NCI-H1436 (cell line): ENCODE measurements at places on chromosomes 1 and 21.

DNA sequence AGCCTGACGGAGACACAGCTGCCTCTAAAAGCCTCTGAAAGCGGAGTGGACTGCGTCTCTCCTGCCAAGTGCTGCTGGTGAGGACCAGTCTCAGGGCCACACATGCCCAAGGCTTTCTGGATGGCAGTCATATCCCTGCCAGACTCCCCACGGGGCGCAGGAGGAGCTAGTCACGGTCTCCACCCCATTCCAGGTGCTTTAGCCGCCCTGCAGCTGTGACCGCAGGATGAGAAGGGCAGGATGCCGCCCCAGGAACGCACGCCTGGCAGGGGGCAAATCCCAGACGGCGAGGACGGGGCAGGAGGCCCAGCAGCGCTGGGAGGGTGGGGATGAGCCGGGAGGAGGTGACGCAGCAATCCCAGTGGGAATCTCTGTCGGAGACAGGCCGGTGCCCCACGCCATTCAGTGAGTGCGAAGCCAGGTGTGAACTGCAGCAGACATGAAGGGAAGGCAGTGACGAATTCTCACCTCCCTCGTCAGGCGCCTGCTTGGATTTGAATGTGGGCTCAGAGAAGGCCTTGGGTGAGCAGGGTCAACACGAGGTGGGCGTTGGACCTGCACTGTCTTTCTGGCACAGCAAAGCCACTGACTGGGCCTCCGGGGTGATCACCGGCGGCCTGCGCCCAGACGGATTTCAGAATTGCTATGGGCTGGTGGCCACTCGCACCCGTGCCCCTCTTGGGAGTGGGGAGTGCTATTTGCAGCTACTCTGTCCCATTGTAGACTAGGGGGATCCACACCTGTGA is 38.5 kb upstream of the SLC19A1 start:
- DNase-seq = no peak

- no peak for DNase-seq
These were observed 595.1 kb upstream of the ZP4 start for GRCh38 chr1:238485912-238486209.

DNA sequence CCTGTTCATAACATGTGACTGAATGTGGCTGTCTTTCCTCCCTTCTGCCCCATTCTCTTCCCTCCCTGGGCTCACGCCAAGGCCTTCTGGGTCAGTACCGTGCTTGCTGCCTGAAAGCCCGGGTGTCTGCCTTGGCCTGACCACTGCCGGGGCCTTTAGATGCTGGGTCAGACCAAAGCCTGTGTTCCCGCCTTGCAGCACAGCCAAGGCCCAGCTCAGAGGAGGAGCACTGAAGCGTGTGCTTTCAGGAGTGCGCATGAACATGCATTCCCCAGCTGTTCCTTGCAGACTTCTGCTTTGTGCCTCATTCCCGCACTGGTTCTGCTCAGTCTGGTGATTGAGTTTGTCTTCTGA is 27.0 kb upstream of the SARS1 start:
- DNase-seq = no peak

GRCh38 chr1:28045777-28046176 is 42.6 kb downstream of the EYA3 start:
- DNase-seq = no peak

DNA sequence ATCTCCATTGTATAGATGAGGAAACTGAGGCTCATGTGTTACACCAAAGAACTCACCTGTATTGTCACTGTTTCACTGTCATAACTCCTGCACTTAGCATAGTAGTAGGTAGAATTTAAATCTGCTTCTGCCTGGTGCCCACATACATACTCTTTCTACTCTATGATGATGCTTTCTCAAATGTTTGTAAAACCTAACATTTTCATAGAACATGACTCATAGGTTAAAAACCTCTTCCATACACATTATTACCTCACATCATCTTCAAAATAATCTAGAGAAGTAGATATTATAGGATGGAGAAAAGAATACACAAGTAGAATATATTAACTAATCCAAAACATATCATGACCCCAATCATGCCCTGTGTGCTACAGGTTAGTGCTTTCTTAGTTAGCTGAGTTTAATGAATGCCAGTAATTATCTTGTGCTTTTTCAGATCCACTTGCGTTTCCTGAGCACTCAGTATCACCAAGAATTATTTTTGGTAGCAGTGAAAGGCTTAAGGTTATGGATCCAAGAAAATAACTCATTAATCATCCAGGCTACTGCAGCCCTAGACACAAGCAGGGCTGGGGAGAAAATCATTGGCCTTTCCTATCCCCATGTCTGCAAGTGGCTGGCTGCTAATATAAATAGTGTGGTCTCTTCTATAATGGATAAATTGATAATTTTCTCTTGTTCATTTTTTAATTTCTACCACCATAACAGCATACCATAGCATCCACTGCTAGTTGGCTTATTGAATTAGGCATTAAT is 156.9 kb downstream of the LRRC40 start:
- no peak for DNase-seq

GRCh38 chr1:28010969-28011368 is 51.2 kb downstream of the XKR8 start:
- no peak for DNase-seq

DNA sequence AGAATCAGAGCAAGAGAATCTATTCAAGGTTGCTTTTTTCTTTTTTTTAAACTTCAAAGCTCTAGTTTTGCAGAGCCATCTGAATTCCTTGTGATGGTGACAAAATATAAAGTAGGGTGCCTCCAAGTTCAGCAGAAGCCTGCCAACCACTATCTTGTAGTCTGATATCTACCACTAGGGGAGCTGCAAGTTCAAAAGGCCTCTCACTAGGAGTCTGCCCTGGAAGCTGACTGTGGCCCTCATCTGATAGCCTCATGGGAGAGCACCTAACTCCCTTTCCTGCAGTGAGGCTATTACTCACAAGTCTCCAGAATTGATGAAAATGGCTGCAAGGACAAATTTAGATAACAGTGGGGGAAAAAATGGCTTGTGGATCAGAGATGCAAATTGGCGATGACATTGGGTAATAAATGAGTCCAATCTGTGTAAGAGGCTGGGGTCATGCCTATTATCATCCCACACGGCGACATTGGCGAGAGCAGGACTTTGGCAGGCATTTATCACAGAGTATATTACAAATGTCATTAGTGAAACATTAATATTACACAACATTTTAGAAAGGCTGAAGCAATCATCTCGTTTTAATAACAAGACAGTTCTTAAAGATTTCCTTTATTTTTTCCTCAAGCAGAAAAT is 10.7 kb upstream of the ZP4 start:
- peak; percentile 46 for DNase-seq

- peak; percentile 86 for DNase-seq
These were observed 794 bp upstream of the FAM76A start for GRCh38 chr1:27724961-27725373.

GRCh38 chr1:58934706-58935105 is 150.9 kb upstream of the JUN start:
- no peak for DNase-seq

DNA sequence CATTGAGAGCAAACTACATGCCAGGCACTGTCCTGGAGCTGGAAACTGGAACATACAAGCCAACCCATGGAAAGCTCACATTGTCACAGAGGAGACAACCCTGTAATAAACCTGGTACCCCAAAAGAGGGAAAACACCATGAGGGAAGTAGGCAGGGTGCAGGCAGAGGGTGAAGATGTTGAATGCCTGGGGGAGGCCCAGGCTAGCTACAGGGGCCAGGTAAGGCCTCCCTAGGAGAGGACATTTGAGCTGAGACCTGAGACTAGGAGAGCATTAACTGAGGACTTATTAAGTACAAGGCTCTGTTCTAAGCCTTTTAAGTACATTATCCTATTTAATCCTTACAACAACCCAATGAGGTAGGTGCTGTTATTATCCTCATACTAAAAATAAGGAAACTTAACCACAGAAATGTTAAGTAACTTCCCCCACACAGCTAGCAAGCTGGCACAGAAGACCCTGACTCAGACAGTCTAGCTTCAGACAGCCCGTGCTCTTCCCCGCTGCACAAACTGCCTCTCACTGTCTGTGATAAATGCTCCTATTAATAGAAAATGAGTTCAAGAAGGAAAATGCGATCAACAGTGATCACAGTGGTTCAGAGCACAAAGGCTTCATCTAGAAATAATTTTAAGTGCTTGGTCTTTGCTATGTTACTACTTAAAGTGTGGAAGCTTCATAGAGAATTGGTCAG is 41.8 kb downstream of the ZNF281 start:
- no peak for DNase-seq

DNA sequence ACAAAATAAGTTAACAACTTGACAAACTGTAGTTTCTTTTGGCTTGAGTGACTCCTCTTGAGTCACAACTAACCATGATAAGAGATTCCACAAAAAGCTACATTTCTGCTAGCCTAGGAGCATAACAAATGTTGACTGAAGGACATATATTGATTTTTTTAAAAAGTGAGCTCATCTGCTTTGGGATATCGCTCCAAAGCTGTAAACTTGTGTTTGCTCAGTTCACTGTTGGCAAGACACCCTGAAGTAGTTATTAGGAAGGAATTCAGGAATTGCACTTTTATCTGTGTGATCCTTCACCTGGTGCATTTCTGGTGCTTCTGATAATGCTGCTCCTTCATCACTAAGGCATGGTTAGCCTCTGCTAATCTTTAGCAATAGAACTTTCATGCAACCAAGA is 23.7 kb downstream of the RWDD3 start:
- no peak for DNase-seq

DNA sequence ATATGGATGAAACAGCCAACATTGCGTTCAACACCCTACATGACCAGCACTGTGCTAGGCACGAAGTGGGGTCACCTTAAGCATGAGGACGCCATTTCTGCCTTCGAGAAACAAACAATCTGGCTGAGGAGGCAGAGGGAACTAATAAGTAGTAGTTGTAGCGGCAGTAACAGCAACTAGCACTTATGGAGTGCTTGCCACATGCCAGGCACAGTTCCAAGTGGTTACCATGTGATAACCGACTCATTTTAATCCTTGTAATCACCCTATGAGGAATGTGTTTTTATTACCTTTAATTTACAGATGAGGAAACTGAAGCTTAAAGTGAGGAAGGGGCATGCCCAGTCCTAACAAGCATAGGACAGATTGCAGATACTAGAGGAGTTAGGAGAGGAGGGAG is 33.7 kb downstream of the KCND3 start:
- no peak for DNase-seq

GRCh38 chr1:50859657-50860056 is 100.4 kb downstream of the FAF1 start:
- DNase-seq = no peak

GRCh38 chr21:29423099-29423870 is 124.6 kb downstream of the BACH1 start:
- DNase-seq = no peak

DNA sequence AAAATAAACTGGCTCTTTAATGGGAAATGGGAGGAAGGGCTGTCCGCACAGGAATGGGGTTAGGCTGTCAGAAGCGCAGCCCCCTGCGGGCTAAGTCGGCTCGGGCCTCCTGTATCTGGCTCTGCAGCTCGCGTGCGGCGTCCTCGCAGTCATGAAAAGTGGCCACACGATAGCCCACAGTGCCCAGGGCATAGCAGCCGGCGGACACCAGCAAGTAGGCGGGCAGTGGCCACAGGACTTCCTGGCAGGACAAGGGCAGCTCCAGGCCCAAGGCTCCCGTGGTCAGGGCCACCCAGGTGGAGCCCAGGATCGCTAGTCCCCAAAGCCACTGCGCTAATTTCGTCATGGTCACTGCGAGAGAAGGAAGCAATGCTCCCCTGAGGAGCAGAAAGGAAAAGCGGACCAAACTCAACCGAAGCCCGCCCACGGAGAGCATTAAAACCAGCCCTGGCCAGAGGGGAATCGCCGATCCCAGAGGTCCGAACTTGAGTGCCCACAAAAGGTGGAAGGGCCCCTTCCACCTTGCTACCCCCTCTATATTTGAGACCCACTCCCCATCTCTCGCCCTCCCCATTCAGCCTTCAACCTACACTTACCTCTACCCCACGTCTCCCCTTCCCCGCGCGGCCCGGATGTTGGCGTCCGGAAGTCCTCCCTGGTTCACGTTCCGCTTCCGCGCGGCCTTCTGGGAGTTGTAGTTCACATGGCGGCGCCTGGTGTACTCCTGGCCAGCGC is at the start of gene DPM3:
Gene DPM3 (minus strand): TSS at position 637 of the 735 bp plus-strand sequence. CDS start 291 bp downstream, at position 346.
- peak; percentile 68 for DNase-seq

- no peak for DNase-seq
These were observed 36.8 kb downstream of the DHCR24 start for GRCh38 chr1:54850069-54850730.

DNA sequence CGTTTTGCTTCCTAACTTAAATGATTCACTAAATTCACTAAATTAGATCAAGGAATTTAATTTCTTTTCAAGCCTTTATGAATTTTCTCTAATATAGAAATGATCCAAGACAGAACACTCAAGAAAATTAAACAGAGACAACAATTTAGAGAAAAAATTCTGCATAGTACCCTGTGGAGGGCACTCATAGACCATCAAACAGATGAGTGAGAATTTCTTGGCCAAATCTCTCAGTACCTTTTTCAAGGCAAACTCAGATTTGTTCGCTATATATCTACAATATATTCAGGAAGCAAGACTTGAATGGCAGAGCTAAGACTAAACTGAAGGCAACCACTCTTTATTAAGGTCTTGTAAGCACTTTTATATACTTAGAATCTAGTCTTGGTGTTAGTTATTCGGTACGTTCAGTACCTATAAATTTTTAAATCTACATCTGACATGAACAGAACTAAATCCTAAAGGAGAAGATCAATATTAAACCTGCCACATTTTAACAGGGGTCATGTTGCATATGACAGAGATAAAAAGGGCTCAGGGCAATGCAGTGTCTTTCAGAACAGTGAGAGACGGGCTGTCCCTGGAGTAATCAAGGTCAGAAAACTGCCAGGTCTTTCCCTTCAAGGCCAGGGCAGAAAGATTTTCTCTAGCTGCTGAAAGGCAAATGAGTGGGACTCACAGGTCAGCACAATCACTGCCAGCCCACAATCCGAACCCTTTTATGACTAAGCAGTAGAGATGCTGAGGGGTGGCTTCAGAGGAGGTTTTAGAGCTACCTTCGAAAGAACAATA is 118.8 kb upstream of the TMPRSS15 start:
- peak; percentile 24 for DNase-seq

GRCh38 chr1:85991261-85991660 is 165.3 kb downstream of the COL24A1 start:
- DNase-seq = no peak
